ENCODE measurements at places on chromosomes 6 and 20.
A peak's percentile ranks its signal among the peaks of the same experiment; 100 is the strongest.

DNA sequence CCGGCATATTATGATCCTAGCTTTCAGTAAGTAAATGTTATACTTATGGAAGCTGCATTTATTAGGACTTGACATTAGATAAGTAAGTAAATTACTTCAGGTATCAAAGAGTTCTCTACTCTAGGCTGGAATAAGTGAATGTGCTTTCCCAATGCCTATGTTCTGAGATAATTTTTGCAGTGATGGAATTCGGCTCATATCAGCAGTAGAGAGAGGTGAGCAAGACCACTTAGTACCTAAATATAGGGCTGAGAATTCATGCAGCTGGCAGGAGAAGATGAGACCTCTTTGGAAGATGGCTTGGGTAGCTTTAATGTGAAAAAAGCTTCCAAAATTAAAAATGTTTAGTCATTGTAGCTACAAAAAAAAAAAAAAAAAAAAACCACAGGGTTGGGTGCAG lies 13.3 kb upstream of the BEND3 start:
- DNase-seq: no peak

DNA sequence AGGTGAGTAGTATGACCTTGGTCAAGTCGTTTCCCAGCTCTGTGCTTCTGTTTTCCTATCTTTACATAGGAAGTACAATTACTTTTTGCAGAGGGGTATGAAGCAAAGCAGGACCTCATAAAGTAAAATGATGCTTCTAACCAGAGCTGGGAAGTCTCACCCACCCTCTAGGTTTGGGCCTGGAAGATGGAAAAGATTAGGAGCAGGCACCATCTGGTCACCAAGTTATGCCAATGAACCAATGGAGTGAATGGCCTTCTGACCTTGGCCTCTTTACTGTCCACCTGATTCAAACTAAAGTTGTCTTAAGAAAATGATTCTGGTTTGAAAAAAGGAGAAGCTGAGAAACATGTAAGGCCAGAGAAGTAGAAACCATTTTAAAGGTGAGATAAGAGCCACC lies 68.9 kb upstream of the CTNNBL1 start:
- no peak for DNase-seq

GRCh38 chr20:51391926-51392325 lies 150.6 kb downstream of the NFATC2 start:
- no peak for DNase-seq

DNA sequence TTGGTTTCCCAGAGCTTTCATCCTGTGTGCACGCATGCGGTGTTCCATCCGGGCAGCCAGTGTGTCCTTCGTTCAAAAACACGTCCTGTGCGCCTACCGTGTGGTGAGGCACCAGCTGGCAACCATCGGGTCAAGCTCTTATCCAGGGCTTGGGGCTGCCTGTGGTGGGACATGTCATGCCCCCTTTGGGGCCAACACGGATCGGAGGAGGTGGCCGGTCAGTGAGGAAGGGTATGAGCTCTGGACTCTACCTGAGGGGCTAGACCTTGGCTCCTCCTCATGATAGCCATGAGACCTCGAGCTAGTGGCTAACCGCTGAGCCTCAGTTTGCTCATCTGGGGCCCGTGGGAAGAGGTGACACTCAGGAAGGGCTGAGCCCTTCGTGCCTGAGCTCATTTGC lies 158.5 kb upstream of the PMEPA1 start:
- DNase-seq: no peak

GRCh38 chr6:91171754-91172462 lies 585.0 kb upstream of the MAP3K7 start:
- no peak for DNase-seq

GRCh38 chr6:62075869-62076268 lies 210.2 kb downstream of the KHDRBS2 start:
- no peak for DNase-seq

- DNase-seq: no peak
These were observed 125.9 kb upstream of the TRAF3IP2 start for GRCh38 chr6:111731456-111732195.

- DNase-seq: no peak
These were observed 17.8 kb upstream of the TAGAP start for GRCh38 chr6:159062564-159062945.

DNA sequence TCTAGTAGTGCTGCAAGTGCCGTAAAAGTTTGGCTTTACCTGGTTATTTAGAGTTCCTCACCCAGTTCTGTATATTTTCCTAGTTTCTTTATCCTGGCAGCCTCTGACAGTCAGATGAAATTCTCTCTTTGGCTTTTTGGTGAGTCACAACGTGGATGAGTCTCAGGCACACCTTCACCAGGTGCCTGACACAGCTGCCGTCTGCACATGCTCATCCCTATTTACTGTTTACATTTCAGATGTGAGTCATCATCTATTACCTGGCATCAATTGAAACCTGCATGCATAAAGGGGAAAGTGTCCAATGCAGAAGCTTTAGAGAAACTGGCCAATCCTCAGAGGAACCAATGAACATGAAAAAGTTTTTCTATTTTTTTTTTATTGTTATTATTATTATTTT lies 33.3 kb upstream of the ADGRF4 start:
- DNase-seq: no peak

GRCh38 chr6:64590965-64591675 lies 955.5 kb downstream of the PHF3 start:
- no peak for DNase-seq

- DNase-seq: no peak
These were observed 45.9 kb downstream of the BMP7 start for GRCh38 chr20:57220337-57221145.

GRCh38 chr6:133567636-133568035 lies 321.3 kb upstream of the TCF21 start:
- no peak for DNase-seq

DNA sequence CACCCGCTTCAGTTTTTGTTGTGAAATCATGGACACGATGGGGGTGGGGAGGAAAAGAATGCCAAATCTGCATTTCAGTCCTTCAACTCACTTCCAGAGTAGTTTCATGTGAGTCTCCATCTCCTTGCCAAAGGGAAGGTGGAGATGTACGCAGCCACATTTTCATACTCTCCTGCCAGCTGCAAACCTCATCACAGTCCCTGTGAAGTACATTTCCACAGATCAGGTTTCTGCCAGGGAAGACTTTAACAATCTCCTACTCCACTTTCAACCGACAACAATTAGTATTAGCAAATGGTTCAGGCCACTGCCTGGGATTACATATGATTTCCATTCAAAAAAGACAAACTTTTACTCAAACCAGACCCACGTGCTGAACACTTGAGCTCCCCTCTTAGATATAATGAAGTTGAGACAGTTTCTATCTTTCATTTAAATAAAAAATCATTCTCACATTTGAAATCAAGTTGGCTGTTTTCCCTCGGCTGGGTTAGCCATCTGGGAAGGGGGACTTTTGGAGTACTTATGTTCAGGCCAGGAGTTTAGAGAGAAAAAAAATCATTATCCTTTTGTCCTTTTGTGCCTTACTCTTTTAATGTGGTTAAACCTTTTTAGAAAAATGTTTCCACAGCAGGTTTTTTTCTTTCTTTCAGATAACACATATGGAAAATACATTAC lies 51.0 kb upstream of the CEP162 start:
- DNase-seq: no peak

GRCh38 chr20:37911261-37911660 lies 8.3 kb downstream of the VSTM2L start:
- no peak for DNase-seq

DNA sequence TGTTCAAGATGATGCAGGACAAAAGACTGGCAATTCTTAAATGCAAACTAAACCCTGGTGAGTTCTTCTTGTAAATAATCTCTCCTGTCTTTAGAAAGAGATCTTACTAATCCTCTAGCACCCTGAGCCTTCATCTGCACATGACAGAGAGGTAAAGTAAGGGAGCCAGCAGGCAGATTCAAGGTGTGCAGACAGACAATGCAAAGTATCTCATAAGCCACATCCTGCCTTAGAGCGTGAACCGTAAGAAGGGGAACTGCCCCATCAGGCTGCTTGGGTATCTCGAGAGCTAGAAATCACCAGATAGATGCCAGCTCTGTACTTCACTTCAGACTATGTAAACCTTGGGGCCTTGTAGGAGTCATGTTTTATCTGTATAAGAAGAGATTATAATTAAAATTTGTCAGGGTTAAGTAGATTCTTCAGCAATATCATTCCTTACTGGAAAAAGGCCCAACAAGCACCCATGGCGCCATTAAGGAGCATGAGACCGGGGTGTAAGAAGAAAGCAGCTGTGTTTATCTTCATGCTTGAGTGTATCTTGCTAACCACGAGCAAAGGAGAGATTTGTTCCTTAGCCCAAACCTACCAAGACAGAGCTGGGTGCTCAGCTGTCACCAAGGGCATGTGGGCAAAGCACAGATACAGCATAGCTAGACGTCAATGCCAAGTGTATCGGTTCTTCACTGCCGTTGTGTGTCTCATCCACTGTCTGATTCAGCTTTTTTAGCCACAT lies 24.4 kb downstream of the CNR1 start:
- DNase-seq: no peak

GRCh38 chr6:132286298-132287019 lies 114.8 kb downstream of the MOXD1 start:
- DNase-seq: no peak

- no peak for DNase-seq
These were observed 60.5 kb downstream of the FNDC1 start for GRCh38 chr6:159229651-159230051.

DNA sequence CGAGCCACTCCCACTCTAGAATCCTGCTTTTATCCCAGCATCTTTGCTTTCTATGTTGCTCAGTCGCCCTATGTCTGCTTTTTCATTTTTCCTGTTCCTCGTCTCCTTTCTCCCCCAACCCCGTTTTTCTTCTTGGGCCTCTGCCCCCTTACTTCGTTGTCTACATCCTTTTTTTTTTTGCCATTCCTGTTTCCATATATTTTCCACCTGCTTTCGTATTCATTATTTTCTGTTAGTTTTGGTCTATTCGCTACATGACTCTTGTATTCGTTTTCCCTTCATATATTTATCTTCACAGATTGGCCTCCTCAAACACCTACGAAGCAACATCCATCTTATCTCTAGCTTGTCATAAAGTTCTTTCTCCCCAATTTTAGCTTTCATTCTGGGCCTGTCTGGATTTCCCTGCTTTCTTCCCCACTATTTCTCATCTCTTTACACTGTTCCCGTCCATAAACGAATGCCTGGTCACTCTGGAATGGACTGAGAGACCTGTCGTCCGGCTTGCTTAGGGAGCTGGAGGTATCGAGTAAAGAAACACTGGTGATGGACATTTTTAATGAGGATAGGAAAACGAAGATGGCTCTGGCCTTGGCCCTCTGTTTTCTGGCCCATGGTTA lies 915 bp downstream of the PRRC2A start:
- DNase-seq: no peak

DNA sequence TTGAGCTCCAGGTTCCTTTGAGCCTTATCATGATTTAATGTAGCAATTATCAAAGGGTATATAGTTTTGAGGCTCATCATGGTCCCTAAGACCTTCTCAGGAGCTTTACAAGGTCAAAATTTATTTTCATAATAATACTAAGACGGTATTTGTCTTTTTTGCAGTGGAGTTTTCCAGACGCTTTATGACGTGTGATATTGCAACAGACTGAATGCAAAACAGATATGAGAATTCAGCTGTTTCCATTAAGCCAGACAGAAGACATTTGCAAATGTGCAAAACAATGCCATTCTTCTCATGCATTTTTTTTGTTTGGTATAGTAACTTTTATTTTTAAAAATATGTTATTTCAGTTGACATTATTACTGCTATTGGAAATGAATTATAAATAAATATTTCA lies 24.7 kb upstream of the CNKSR3 start:
- DNase-seq: no peak

- no peak for DNase-seq
These were observed 69.0 kb upstream of the CD93 start for GRCh38 chr20:23155141-23155590.

DNA sequence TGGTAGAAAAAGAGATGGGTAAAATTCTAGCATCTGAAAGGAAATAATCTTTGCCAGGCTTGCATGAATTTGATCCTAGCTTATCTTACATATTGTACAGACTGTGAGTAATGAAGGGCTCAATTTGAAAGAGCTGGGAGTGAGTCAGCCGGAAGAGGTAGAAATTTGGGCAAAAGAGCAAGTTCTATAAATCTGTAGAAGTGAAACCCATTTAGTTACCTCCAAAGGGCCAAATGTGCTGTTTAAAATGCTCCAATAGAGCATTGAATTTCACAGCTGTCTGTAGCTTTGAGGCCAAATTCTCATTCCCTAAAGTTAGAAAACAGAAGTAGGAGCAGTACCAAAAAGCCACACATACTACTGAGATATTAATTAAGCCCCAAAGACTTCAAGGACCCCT lies 466.1 kb downstream of the BTBD3 start:
- DNase-seq: no peak

GRCh38 chr6:142648036-142648451 lies 296.9 kb downstream of the HIVEP2 start:
- DNase-seq: no peak

GRCh38 chr6:15378866-15379265 lies 133.0 kb downstream of the JARID2 start:
- DNase-seq: no peak

- no peak for DNase-seq
These were observed 506 bp downstream of the ARFGAP1 start for GRCh38 chr20:63273059-63273579.

GRCh38 chr6:53440336-53440945 lies 91.7 kb upstream of the ELOVL5 start:
- DNase-seq: no peak

GRCh38 chr6:141077355-141078333 lies 1055.1 kb upstream of the GJE1 start:
- DNase-seq: no peak

GRCh38 chr20:32333988-32334885 lies 23.9 kb upstream of the ASXL1 start:
- DNase-seq: no peak

DNA sequence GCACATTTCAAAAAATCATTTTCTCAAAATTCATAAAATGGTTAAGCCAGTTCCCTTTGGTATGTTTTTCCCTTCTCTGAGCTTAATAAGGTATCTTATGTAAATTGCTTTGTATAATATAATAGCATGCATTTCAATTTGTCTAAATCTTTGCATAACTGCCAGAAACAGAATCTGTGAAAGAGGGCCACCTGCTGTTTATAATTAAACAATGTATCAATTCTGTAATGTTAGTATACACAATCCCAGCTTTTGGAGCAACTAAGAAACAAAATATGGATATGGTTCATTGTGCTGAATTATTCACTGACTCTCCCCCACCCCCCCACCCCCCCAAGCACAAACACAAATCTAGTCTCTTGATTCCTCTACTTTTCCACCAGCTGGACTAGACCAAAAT lies 54.8 kb downstream of the GPX5 start:
- no peak for DNase-seq

DNA sequence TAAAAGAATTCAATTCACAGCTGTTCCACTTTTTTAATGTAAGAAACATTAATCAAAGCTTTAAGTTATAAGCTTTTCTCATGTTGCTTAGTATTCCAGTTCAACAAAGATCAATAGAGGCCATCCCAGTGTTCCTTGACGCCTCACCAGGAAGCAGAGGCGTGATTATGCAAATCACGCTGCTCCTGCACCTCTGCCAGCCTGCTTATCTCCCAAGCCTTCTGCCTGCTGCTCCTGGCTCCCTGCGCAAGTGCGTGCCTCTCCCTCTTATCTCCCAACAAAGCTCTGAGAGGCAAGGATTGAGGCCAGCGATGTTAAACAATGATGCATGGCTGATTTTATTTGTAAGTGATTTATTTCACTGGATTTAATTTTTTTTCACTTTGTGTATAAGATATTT lies 42.8 kb downstream of the INSM1 start:
- DNase-seq: peak; percentile 66

- DNase-seq: no peak
These were observed 80.3 kb downstream of the BACH2 start for GRCh38 chr6:90216072-90216977.

GRCh38 chr6:128316258-128316929 lies 204.0 kb downstream of the PTPRK start:
- no peak for DNase-seq
